ENCODE measurements at places on chromosomes 2 and 18.

DNA sequence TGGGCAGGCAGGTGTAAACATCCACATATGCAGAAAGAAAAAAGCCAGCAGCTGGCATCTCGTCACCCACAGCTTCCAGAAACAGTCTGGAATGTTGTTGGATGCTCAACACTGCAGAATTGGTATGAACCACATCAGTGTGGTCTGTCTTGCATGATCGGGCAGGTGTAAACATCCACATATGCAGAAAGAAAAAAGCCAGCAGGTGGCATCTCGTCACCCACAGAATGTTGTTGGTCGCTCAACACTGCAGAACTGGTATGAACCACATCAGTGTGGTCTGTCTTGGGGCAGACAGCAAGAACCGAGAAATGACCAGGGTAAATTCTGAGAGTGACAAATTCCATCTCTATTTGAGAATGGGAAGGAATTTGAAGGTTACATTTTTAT is 39.6 kb downstream of the DOCK10 start:
- DNase-seq = no peak

- no peak for DNase-seq
Observed at GRCh38 chr2:165905854-165906253, 47.7 kb downstream of the TTC21B start.

- DNase-seq = no peak
Observed at GRCh38 chr18:14221689-14222088, 89.5 kb upstream of the ZNF519 start.

DNA sequence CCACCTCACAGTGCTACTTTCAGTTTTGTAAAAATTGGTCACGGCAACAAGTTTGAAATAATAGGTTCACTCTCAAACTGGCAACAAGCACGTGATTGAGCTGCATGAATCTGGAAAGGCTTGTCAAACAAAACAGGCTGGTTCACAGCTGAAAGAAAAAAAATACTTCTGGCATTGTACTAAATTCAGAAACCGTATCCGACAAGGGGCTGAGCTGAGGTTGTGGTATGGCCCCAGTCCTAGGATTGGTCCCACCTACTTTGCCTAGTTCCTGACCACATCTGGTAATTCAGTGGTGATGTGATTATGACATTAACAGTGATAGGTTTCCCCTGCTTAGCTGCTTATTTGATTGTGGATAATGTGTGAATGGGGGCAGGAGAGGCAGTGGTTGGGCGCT is 326.5 kb upstream of the THUMPD2 start:
- DNase-seq = no peak

GRCh38 chr2:20419752-20420151 is 27.1 kb upstream of the RHOB start:
- no peak for DNase-seq

- DNase-seq = no peak
Observed at GRCh38 chr2:225668606-225669266, 269.2 kb downstream of the NYAP2 start.

- no peak for DNase-seq
Observed at GRCh38 chr2:241213567-241213966, 25.1 kb downstream of the ANO7 start.

DNA sequence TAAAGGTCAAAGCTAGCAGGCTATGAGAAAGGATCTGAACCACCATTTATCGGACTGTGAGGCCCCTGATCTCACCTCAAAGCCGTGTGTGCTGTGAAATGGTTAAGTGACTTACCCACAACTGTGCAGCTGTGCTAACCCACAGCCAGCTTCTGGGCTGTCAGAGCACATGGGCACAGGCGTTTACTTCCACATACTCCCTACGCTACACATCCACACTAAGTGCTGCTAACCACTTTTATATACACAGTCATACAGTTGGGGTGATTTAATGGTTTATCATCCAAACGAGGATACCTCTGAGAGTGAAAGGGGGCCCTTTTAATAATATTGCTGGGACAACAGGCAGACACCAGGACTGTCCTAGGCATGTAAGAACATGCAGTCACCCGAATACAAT is 37.3 kb downstream of the CYRIA start:
- DNase-seq = no peak

- no peak for DNase-seq
Observed at GRCh38 chr2:209790066-209790728, 18.6 kb downstream of the UNC80 start.

DNA sequence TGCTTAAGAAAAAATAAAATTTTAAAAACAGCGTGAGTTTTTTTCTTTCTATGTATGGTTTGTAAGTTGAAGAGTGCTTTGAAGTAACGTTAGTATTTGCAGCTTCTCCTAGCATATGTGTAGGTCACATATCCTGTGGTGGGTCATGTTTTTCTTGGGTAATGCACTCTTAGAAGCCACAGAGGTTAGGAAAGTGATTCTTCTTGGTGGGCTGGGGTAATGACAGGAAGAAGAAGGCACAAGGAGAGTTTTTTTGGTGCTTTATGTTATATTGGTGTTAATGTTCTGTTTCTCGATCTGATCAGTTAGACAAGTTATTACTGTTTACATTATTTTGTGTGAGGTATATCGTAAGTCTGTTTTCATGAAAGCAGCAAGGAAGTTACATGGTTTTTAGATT is 109.0 kb downstream of the ICA1L start:
- no peak for DNase-seq

GRCh38 chr18:46008531-46008930 is 41.4 kb upstream of the EPG5 start:
- no peak for DNase-seq

DNA sequence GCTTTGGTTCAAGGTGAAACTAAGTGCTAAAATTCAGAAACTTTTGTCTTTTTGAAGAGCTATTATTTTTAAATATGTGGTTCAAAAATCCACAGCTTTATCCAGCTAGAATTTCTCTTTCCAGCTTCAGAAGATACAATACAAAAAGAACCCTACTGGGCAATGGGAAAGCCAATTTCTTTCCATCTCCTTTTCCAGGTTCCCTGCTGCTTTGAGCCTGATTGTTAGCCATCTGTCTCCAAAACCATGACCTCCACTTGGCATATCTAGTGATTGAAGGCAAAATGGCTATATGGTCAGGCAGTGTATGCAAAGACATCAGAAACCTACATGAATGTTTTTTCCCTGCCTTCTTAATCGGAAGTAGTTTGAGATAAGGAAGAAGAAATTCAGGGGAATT is 134.1 kb downstream of the KCNH7 start:
- no peak for DNase-seq

- no peak for DNase-seq
Observed at GRCh38 chr18:3819961-3820360, 370.0 kb downstream of the TGIF1 start.

DNA sequence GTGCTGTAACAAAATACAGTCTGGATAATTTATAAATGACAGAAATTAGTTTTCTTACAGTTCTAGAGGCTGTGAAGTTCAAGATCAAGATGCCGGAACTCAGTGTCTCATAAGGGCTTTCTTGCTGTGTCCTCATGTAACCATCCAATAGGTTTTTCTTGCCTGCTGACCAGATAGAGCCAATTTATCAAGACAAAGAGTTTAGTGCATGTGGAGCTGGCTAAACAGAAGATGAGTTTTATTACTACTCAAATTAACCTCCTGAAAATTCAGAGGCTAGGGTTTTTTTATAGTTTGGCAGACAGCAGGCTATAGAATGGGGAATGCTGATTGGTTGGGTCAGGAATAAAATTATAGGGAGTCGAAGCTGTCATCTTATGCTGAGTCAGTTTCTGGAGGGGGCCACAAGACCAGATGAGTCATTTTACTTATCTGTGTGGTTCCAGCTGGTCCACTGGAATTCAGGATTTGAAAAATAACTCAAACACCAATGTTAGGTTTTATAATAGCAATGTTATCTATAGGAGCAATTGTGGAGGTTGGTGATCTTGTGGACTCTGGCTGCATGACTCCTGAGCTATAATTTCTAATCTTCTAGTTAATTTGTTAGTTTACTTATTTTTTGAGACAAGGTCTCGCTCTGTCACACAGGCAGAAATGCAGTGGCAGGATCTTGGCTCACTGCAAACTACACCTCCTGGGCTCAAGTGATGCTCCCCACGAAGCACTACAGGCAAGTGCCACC is 3.2 kb upstream of the PDK1 start:
- DNase-seq = no peak

- no peak for DNase-seq
Observed at GRCh38 chr2:238863749-238864206, 15.9 kb downstream of the TWIST2 start.

GRCh38 chr2:56170504-56170903 is 13.3 kb upstream of the CCDC85A start:
- no peak for DNase-seq

- no peak for DNase-seq
Observed at GRCh38 chr2:239667431-239667985, 266.7 kb upstream of the HDAC4 start.

- no peak for DNase-seq
Observed at GRCh38 chr2:72126186-72127100, 21.2 kb downstream of the CYP26B1 start.

DNA sequence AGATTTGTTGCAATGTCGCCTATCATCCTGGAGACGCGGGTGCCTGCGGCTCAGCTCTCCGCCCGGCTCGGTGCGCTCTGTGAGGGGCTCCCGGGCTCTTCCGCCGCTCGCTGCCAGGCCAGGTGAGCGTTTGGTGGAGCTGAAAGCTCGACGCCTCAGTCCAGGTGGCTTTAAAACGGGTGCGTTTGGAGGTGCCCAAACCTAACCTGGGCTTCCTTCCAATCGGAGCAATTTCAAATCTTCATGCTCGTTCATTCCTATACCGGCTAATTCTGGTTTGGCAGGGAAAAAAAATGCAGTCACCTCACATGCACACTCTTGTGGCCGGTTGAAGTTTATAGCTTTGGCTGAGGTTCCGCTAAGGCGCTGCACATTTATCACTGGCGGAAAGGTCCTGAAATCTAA is at the start of gene SLC16A14:
SLC16A14 (minus strand) TSS at position 274 of the 405 bp plus-strand sequence. CDS start 9,572 bp downstream, outside the sequence.
- DNase-seq = no peak

- no peak for DNase-seq
Observed at GRCh38 chr2:124476291-124476690, 451.2 kb downstream of the CNTNAP5 start.

DNA sequence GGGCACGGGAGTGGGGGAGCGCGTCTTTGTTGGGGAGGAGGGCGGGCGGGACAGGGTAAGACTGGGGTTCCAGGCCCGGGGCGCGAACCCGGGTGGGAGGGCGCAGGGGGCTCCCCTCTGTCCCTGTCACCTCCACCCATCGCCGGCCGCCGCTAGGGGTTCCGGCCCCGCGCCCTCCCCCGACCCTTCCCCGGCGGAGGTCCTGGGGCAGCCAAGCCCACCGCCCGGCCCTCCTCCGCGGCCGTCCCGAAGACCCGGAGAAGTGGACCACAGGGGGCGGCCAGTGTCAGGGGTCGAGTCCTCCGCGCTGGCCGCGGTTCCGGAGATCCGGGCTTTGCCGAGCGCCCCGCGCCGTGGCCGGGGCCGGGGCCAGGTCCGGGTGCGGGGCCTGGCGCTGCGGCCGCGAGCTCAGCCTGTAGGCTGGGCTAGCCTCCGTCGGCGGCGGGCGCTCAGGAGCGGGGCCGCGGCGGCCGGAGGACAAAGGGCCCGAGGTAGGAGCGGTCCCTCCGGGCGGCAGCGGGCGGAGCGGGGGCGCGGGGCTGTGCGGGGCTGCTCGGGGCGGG is 16.6 kb upstream of the E2F6 start:
- no peak for DNase-seq
